Mucosa of descending colon (tissue), 3 donors: ENCODE measurements at places on chromosomes 6 and 20. TPM values are rescaled to one million over a fixed set of nuclear protein-coding genes. Genes with fewer than 3 reads are reported as not detected.
A peak's percentile ranks its signal among the peaks of the same experiment; 100 is the strongest.

Gene CST2
- not detected for total RNA-seq

Gene CST5
- not detected for total RNA-seq

Gene TMEM74B
- total RNA-seq, result 0.38 TPM

- DNase-seq, result no peak
Measured at GRCh38 chr6:163572612-163573011, 158.1 kb downstream of the QKI start.

DNA sequence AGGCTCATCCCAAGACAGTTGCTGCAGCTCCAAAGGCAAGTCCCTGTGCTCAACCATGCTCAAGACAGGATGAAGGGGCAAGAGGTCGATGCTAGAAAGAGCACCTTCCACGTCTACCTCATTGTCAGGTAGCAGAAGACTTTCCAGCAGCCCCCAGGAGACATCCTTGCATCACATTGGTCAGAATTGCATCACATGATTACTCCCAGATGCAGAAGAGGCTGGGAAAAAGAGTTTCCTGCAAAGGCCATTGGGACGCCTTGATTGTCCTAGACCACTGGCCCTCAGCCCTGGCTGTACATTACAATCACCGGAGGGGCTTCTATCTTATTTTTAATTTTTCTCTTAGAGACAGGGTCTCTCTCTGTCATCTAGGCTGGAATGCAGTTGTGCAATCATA is 17.3 kb upstream of the ZNF334 start:
- no peak for DNase-seq

GRCh38 chr6:4563156-4563555 is 213.0 kb upstream of the CDYL start:
- no peak for DNase-seq

GRCh38 chr6:11972270-11972669 is 39.8 kb upstream of the HIVEP1 start:
- DNase-seq, result no peak

- peak; percentile 42 for DNase-seq
Measured at GRCh38 chr20:63580796-63581461, 6.9 kb upstream of the HELZ2 start.

DNA sequence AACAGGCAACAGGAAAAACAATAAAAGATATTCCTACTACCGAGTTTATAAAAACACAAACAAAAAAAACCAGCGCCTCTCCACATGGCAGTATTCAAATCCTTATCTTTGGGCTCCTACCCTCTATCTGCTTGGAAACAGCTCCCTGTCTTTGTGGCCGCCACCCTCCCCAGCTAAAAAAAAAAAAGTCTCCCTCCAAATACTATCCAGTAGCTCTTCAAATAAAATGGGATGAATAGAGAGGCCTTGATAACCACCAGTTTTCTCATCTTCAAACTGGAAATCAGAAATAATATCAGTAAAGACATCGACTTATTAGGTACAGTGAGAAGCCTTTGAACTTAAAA is 96.2 kb downstream of the PSMG4 start:
- DNase-seq, result no peak

- no peak for DNase-seq
Measured at GRCh38 chr20:17482536-17482935, 48.6 kb downstream of the BFSP1 start.

GRCh38 chr6:135920689-135921088 is 69.2 kb downstream of the PDE7B start:
- DNase-seq, result no peak

DNA sequence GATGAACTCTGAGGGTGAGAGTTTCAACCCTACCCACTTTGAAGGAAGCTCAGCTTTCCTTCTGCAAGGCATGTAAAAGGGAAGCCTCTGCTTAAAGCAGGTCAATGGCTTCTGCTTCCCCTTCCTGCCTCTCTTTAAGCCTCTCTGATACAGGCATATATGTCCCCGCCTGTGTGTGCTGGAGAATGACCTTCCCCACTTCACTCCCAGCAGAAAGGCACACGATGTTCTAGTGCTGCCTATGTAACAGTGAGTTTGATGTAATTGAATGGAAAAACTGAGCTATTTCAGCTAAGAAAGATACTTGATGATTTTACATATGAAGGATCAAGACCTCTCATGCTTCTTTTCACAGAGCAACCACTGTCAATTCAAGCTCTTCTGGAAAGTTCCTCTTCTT is 632.2 kb downstream of the HACE1 start:
- DNase-seq, result no peak

- no peak for DNase-seq
Measured at GRCh38 chr20:35347011-35347410, 54.8 kb upstream of the FAM83C start.
